ENCODE measurements at places on chromosomes 5 and 9. TPM values are rescaled to one million over a fixed set of nuclear protein-coding genes. Genes with fewer than 3 reads are reported as not detected.

DNA sequence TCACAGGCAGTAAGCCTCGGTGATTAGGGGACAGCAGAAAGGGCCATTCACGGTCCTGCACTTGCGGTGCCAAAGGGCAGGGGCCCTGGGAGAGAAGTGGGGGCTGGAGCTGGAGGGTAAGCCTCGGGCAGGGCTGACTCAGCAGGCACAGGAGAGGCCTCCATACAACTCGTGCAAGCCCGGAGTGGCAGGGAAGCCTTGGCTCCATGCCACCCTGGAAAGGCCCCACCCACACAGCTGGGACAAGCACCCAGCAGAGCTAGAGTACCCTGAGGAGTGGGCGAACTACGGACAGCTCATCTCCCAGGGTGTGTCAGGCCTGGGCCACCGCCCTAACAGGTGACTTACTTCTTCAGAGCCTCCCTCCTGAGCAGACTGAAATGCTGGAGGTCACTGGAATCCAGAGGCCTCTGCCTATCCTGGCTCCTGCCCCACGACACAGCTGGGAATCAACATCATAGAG is 5.6 kb upstream of the CAMK2A start:
- DNase-seq: peak; percentile 45

DNA sequence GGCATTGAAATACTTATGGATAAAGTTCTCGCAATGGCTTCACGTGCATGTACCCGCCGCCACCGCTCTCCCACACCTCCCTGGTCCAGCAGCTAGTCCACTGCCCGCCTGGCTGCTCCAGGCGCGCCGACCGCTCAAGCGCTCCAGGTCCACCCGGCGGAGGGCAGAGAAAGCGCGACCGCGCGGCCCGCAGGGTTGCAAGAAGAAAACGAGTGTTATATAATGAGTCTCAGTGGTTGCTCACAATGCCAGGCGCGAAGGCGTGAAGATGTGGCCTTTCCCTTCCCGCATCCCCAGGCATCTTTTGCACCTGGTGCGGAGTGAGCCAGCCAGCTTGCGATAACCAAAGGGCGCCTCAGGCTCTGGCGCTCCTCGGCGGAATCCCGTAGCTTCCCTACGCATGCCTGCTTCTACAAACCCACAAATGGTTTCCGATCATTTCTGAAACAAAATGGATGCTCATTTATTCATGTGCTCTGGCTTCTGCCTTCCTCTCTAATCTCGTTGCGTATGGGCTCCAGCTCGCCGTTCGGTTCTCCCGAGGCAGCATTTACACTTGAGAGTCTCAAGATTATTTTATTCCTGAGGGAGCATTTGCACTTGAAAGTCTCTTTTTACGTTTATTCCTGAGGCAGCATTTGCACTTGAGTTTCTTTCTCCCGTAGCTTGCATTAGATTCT is 25.7 kb downstream of the CDKN2A start:
- no peak for DNase-seq

DNA sequence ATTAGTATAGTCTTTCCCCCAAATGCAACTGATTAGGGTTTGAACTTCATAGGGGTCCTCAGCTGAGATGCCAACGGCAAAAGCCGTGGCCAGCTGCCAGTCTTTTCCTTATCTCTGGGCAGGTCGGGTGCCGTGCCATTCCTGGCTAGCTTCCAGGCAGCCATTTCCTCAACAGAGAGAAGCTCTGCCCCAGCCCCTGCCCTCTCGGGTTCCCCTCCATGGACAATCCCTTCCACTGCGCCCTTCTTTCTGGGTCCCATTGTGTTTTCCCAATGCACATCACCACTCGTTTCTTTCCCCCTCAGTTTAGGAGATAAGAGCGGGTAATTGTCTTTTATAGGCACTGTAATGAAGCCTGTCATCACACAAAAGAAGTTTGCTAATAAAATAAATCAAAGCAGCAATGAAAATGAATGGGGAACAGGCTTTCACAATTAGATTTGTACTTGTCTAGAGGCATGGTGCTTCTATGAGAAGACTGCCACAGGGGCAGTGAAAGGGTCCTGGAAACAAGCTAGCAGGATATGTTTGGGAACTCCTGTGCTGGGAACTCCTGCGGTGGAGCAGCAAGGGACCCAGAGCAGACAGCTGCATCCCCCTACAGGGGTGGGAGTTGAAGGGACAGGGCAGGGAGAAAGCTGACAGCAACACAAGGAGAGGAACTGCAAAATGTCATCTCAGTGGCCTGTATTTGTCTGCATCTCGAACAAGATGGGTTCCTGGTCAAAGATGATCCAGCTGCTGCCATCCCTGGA is 48.0 kb upstream of the SAP30L start:
- peak; percentile 43 for DNase-seq

DNA sequence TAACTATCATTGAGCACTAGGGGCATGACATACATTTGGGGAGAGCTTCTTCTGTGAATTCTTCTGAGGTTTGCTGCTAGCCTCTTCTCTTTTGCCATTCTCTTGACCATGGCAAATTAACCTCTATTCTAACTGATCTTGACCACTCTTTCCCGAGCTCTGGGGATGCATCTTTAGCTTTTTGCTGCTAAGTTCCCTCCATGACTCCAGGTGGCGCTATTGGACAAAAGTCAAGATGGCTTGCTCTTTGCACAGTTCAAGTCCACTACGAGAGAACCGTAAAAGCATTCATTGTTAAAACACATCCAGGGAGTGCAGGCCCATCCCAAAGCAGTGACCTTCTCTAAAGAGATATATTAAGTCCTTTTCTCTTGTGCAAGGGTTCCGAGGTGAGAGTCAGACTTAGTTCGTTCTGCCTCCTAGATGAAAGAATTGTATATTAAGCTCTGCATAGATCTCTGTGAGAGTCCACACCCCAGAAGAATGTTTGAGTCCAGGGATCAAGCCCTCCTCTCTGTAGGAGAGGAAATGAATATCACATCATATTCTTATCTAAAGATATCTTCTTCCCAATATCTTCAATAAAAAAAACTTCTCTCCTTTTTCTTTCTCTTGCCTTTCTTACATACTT is 1152.9 kb upstream of the CDH6 start:
- peak; percentile 69 for DNase-seq

DNA sequence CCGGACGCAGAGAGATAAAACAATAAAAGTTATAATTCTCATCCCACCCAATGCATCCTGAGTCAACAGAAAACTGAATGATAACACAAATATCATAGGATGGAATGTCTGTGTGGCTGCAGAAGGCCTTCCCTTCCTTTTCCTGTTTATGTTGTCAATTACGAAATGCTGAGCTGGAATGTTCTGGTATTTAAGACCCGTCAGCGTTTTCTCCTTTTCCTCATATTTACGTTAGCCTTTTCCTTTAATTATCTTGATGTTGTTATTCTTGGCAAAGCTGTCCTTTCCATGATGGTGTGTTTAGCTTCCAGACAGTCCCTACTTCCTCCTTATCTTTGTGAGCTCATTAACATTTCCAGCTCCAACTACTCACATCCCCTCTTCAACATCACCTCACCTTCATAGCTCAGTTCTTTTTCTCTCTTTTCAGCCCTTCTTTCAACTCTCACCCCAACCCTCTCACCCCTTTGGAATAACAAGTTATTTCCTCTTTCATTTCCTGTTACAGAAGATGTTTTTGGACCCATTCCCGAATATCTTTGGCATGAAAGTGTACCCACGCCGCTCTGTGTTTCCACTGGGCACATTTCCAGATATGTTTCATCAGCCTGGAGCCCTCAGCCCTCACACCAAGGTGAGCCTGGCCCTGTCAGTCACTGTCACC is 221.6 kb downstream of the NR2F1-AS1 start:
- peak; percentile 42 for DNase-seq

PRLR gene
- total RNA-seq: not detected

CATSPER3 gene
- not detected for total RNA-seq

SPATA31A3 gene
- not detected for total RNA-seq

CNTNAP3 gene
- total RNA-seq: 12.3 TPM
